ENCODE measurements at places on chromosomes 2 and 18.
A peak's percentile ranks its signal among the peaks of the same experiment; 100 is the strongest.

GRCh38 chr2:85783796-85784195 lies 30.0 kb downstream of the ATOH8 start:
- DNase-seq, result no peak

DNA sequence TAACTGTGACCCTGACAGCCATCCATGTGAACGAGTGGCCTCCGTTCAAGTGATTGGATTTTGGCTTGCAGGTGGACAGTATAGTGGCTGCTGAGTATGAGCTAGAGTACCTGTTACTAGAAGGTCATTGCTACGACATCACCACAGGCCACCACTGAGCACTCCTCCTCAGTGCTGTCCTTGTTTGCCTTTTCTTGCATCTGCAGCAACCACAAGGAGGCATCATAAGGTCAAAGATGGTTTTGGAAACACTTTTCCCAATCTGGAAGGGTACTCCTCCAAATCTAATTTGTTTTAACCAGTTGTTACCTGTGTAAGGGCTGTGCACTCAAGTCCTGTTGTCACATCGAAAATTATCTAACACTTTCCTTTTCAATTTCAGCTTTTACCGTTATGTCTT lies 81.2 kb downstream of the UGGT1 start:
- no peak for DNase-seq

- no peak for DNase-seq
Observed at GRCh38 chr18:40676668-40677067, 1278.4 kb upstream of the PIK3C3 start.

- DNase-seq, result no peak
Observed at GRCh38 chr2:44672431-44672830, 269.1 kb upstream of the SIX3 start.

DNA sequence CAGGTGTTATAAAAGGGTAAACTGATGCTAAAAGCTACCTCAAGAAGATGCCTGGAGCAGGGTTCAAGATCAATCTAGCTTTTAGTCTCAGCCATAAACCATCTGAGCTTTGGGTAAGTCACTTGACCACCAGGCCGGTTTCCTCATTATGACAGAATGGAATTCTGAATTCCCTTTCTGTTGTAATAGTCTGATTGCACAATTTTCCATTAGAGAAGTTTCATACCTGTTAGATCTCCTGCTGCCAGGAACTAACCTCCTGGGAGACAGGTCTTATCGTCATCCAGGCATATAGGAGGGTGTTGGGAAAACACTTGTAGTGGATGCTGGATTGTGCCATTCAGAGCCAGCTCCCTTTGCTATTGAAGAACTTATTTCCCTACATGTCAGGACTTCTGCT lies 272.5 kb downstream of the TDRD15 start:
- DNase-seq, result no peak

DNA sequence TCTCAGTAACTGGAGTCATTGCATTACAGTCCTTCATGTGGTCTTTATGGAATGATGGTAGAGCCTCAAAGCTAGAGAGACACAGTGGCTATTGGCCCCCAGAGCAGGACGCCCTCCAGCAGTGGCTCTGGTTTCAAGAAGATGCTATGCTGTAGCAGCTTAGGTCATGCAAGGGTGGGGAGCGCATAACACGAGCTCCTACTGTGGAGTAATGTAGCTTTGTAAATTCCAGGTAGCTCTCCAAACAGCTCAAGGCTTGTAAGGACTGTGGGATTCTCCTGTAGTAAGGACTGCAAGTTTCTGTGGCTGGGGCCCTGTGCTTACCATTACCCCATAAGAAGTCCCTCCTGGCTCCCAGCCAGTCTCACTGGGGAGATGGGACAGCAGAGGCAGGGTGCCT lies 15.6 kb downstream of the APLF start:
- DNase-seq, result no peak

DNA sequence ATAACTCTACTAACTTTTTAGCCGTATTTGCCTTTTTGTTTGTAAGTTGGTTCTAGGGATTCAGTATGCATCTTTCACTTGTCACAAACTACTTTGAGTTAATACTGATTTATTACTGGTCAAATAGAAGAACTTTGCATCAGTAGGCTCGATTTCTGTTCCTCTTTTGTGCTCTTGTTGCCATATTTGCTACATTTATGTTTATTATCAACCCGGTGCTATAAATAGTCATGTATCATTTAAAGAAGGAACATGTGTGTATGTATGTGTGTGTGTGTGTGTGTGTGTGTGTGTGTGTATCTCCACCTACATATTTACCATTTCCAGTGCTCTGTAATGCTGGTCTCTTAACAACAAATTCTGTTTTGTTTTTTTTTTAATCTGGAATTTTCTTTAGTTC lies 79.6 kb upstream of the B3GNT7 start:
- no peak for DNase-seq

DNA sequence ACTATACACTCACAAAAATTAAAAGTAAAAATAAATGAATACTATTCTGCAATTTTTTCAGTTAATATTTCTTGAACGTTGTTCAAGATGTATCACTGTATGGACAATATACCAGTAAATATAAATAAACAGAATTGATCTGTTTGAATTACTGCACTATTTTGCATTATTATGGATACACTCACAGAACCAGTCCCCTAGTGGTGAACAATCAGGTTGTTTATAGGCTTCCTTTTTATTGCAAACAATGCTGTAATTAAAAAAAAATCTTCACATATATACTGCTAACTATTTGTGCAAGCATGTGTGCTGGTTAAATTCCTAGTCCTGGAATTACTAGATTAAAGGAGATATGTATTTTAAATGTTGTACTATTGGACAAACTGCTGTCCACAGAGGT lies 306.0 kb downstream of the FBXO15 start:
- DNase-seq, result no peak

DNA sequence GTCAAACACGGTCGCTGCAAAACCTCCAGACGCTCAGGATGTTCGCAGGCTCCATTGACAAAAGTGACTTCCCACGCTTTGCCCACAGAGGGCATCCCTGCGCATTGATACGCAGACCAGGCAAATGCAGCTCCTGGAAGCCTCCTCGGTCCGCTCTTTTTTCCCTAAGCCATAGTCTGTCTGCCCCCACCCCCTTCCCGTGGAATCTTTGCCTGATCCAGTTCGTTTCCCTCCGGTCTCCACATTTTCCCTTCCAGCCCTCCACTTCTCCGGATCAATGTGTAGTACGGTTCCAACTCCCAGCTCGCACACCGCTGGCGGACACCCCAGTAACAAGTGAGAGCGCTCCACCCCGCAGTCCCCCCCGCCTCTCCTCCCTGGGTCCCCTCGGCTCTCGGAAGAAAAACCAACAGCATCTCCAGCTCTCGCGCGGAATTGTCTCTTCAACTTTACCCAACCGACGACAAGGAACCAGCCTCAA lies at the start of gene DCC:
Gene DCC, plus strand, starts transcription at position 307 of the 481 bp plus-strand sequence. CDS start 591 bp downstream, outside the sequence.
- DNase-seq, result peak; percentile 47

DNA sequence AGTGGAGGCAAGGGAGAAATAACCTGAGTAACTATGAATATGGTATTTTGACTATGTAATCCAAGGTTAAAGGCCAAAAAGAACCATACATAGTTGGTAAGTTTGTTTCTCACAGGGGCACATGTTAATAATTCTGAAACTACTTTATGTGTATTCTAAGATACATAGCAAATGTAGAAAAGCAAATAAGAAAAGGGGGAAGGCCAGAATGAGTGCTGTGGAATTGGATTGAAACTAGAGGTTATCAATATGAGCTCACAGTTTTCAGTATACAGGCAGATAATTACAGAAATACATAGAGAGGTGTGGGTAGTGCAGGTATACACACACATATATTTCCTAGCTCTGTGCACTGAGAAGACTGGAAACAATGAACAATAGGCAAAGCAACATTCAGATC lies 13.7 kb downstream of the INO80C start:
- no peak for DNase-seq

DNA sequence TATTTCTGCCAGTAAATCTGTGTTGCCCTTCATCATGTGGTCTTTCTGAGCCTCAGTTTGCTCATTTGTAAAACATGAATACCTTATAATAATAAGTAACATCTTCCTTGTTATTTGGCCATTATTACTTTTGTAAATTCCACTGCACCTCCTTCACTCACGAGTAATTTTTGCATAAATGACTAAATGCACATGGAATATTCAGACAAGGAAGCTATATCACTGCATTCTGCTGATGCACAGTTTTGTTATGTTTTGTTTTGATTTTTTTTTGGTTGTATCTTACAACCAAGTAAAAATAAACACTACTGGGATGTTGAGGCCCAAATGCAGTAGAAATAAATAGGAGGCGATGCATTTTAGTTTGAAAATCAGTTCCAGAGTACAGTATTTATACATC lies 185.3 kb upstream of the POU3F3 start:
- no peak for DNase-seq

DNA sequence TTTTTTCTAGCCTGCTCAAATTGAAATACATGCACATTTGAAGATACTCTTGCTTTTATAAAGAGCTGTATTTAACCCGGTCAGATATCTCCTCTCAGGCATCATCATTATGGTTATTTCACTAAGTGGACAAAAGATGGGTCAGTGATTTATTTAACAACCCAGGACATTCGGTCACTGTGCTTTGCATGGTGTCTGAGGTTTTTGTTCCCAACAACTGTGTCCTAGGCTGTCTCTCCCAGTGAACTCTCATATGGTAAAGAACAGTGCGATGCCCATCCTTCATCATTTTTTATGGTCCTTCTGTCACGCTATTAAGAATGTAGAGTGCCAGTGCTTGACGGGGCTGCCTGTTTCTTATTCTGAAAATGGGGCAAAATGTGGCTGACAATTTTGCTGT lies 372.4 kb downstream of the PTPRM start:
- DNase-seq, result no peak

DNA sequence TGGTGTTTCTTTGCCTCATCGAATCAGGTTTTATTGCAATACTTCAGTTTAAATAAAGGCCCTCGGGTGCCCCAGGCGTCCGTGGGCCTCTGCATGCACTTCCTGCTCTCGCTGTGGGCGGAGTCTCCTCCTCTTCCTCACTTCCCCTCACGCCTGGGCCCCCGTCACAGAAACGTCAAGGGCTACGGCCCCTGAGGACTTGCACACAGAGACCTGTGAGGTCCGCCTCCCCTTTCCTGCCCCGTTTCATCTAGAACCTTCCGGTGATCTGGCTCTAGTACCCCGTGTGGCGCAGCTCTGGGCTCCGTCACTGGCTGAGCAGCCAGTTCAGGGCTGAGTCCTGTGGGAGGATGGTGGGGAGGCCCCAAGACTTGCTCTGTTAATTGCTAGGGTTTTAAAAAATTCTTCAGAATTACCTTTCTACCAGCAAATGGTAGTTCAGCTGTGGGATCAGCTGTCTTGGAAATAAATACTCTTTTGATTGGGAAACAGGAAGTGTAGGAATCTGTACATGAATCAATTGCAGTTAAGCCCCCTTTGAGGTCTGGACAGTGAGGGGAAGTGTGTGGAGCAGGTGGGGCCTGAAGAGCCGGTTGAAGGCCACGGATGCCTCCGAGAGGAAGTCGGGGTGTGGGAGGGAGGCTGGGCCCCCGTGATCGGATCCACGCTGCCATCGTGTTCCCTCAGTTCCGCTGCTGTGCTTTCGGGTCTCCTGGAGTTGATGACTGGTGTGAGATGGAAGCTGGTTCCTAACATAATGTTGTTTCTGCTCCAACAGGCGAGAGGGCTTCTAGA lies 10.2 kb downstream of the NFATC1 start:
- no peak for DNase-seq

DNA sequence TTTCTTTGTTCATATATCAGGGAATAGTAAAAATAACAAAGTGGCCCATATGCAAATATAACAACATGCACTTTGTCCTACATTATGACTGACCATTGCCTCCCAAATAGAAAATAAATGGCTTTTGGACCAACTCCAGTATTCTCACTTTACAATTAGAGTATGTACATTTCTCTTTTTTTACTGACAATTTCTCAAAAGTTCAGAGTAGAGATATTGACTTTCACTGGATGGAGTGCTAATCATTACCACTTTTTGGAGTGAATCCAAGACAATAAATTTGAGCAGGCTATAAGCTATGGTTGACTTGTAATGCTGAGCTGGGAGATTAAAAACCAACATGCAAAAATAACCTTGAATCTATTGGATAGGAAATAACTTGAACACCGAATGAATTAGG lies 987.4 kb downstream of the SUCLG1 start:
- DNase-seq, result no peak

DNA sequence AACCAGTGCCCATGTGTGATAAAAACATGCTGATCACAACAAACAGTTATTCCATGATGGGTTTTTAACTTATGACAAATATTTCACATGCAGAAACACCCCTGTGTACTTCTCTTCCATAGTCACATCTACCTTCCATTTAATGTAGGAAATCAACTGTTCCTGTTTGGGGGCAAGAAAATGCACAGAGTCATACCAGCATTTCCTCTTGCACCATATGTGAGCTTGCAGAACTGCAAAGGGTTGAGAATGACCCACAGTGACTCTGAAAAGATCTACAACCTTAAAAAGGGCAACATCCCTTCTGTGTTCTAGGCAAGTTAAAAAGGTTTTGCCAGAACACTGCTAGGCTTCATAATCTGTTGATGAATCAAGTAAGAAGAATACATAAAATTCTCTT lies 9.9 kb downstream of the BMP10 start:
- DNase-seq, result no peak

- no peak for DNase-seq
Observed at GRCh38 chr2:73994178-73994831, 9.6 kb downstream of the TET3 start.

- DNase-seq, result no peak
Observed at GRCh38 chr2:36704475-36705150, 8.1 kb downstream of the VIT start.

DNA sequence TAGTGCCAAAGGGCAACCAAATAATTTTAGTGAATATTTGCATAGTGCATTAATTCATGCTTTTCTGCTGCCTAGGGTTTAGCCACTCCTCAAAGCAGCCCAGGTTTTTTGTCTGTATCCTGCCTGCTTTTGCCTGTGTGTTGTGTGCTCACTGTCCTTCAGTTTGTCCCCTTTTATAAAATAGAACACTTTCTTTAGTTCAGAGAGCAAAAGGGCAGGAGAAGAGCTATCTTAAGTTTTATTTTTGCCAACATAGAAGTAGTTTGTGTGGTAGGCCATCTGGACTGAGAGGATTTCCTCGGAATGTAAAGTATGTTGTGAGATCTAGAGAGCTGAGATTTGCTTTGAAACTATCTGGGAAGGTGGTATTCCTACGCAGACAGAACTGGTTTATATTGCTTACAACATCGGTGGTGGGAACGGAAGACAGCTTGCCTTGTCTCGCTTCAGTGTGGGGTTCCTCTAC lies 64.9 kb downstream of the EML4 start:
- peak; percentile 21 for DNase-seq

DNA sequence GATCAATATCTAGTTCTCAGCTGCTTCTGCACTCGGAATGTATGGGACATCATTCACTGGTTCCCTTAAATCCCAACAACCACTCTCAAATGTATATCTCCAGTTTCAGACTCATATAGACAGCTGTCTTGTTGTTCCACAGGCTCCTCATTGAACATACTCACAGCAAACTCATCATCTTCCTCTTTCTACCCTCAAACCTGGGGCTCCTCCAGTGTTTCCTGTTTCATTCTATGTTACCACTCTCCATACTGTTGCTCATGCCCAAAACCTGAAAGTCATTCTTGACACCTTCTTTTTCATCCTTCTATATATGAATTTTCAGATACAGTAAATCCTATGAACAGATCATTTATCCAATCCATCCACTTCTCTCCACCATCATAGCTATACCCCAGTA lies 18.7 kb upstream of the REL start:
- no peak for DNase-seq

GRCh38 chr2:215136669-215137328 lies 1.6 kb downstream of the ABCA12 start:
- DNase-seq, result no peak
